Stimulated activated memory B cell treated with anti-CD40 and anti-IgM and Interleukin-4, amounts not matched to agents 10 μg/mL and 1 μg/mL and 100 μg/mL, for 72 hours (primary cell): ENCODE measurements at places on chromosomes 5 and 9.

DNA sequence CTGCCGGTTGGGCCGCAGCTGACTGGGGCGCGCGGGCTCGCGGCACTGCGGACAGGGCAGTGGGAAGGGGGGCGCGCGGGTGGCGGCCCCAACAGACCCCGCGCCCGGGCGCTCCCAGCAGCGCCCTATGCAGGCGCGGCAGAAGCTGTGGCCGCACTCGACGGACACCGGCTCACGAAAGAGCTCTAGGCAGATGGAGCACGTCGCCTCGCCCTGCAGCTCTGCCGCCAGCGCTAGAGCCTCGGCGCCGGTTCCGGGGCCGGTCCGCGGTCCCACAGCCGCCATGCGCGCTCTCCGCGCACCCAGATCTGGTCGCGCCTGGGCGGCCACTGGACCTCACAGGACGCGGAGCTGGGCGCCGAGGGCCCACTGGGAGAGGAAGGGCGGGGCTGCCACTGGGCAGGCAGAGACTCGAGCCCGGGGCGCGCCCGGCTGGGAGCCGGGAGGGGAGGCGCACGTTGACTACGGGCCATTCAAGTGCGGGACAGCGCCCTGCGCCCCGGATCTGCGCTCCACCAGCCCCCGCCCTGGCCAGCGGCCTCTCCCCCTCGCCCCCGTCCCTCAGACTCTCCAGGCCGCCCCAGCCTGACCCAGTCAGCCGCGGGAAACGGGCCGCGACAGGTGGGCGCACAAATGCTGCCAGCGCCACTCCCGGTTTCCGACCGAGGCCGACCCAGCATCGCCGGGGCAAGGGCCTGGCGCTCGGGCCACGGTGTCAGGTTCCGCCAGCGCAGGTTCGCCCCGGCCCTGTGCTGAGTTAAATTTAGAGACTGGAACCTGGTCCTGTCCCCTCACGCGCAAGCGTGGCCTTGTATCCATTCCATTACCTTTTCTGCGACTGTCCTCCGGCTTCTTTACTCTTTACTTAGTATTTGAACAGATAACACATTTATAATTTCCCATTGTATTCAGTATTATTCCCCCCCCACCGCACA, at the start of gene TRIM7:
TSS of gene TRIM7 (minus strand) at position 371 of the 935 bp plus-strand sequence. CDS start at position 285, 86 bp downstream.
- ATAC-seq = peak; percentile 37

- ATAC-seq = peak; percentile 78
These were observed 3.9 kb downstream of the ACSL6 start for GRCh38 chr5:132007399-132008162.

- ATAC-seq = no peak
These were observed 44.1 kb upstream of the SMU1 start for GRCh38 chr9:33120620-33121019.

DNA sequence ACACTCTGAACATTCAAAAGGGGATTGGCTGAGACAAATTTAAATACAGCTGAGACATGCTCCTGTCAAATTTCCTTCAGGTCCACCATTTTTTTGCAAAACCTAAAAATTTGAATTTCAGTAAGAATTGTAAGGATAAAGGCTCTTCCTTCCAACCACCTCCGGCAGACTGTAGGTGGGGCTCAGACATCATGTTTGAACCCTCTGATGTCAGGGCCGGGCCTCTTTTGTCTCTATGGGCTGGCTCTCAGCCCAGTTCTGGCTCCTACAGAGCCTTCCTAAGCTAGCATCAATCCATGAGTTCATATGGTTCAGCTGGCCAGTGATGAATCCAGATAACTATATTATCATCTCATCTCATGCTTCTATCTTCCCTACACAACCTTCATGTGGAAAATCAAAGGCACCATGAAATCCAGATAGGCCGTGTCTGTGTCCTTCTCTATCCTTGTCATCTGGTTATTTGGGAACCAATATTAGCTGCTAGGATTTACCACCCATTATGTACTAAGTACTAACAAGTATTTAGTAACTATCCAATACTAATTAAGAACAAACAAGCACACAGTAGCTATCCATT, 44.2 kb downstream of the NIPSNAP3B start:
- no peak for ATAC-seq

DNA sequence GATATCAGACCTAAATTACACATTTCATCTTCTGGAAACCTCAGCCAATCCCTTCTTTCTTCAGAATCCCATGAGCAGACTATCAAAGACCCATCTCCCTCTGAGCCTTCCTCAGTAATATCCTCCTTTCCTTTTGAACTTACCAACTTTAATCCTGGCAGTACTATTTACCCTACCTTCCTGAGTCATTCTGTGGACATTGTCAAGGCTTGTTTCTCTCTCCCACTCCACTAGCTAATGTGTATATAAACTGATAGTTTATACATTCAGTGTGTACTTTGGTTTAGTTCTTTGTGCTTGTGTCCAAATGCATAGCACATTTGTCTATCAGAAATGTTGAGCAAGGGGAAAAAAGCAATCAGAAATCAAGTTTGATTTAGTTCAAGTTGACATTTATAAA, 568.3 kb downstream of the CSNK1G3 start:
- ATAC-seq = no peak

DNA sequence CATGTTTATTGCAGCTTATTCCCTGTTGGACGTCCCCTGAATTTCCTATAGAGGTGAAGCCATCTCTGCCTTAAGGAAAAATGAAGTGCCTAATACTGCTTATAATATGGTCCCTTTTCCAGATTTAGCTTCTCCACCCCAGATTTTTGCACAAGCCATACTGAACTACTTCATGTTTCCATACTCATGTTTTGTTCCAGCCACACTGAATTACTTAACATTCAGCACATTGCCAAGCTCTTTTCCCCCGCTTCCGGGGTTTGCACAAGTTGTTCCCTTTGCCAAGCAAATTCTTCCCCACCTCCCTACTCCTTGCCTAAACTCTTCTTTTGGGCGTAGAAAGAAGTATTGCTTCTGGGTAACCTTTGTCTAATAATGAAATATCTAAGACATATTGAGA, 1.7 kb upstream of the CNTRL start:
- no peak for ATAC-seq

DNA sequence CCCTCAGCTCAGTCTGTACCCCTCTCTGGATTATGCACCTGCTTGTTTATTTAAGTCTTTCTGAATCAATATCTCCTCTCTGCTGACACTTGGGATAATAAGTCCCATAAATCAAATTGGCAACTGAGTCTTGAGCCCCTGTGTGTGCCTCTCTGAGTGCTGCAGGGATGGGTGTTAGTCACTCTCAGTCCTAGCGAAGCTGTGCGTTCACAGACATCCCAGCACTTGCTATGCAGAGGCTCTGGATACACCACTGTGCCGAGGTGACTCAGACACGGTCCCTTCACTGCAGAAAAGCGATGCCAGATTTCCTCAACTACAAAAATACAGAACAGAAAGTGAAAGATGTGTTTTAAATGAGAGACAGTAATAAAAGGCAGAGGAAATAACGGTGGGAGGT, 4.1 kb upstream of the KCNMB1 start:
- ATAC-seq = peak; percentile 62

- ATAC-seq = no peak
These were observed 221.8 kb downstream of the ENC1 start for GRCh38 chr5:74418709-74419108.

DNA sequence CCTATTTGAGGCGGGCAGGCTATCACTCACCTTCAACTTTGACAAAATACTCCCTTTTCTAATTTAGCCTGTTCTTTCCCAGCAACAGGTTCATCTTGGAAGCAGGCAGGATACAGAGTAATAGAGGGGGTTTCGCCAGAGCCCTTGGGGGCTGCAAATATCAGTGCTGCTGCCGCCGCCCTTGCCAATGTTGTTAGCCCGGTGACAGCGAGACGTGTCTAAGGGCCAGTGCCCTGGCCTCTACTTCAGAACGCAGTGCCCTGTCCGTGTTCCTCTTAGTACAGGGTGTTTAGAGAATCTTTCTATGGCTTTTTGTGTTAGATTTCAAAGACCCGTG, 703 bp downstream of the FAM120AOS start:
- no peak for ATAC-seq

- ATAC-seq = no peak
These were observed 91.2 kb upstream of the CHD1 start for GRCh38 chr5:99019812-99020697.
